ENCODE measurements at places on chromosomes 3 and 15.

DNA sequence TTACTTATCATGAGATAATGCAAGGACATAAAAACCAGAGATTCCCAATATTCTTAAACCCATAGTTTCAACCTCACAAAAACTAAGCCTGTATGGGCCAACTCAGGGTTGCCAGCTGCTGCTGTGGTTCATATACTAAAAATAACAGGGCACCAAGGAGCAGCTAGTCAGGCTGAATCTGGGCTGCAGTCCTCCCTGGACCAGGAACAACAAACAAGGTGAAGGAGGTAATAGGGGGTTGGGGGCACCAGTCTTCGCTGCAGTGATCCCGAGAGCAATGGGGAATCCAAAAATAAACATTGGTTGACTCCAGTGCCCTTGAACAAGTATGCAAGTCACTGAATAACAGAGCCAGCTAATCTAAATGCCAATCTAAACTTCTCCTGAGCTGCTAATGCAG lies 108.9 kb downstream of the MECOM start:
- DNase-seq = no peak
- H3K27ac ChIP-seq = no peak overlapping the region
- H3K36me3 ChIP-seq = no peaks in the 10 kb centered on the region
- no peaks in the 10 kb centered on the region for H3K4me1 ChIP-seq

- no peak for DNase-seq
- H3K4me3 ChIP-seq = no peak overlapping the region
- H3K27ac ChIP-seq = no peak overlapping the region
- H3K36me3 ChIP-seq = no peaks in the 10 kb centered on the region
- no peaks in the 10 kb centered on the region for H3K27me3 ChIP-seq
Measured at GRCh38 chr3:54663501-54664011, 264.3 kb downstream of the LRTM1 start.

- no peak overlapping the region for H3K4me3 ChIP-seq
- no peaks in the 10 kb centered on the region for H3K36me3 ChIP-seq
- H3K27ac ChIP-seq = no peak overlapping the region
- DNase-seq = no peak
- no peaks in the 10 kb centered on the region for H3K27me3 ChIP-seq
Measured at GRCh38 chr3:160473221-160473620, 23.6 kb upstream of the TRIM59 start.

DNA sequence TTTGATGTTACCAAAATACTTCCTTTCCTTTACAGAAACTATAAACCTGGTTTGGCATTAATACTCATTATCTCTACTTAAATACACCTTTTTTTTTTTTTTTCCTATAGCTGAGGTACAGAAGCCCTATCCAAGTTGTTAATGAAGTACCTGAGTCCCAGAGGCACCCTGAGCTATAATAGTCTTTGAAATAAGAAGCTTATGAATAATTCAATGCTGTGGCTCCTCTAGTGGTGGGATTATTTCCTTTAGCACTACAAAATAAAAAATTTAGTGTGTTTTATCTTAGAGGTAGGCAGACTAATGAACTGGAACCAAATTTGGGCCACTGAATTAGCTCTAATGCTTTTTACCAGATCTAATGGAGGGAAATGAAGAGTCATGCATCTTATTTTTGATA lies 611.9 kb downstream of the EDEM1 start:
- no peak for DNase-seq
- H3K4me1 ChIP-seq = no peaks in the 10 kb centered on the region
- no peak overlapping the region for H3K4me3 ChIP-seq
- no peaks in the 10 kb centered on the region for H3K27me3 ChIP-seq
- no peak overlapping the region for H3K27ac ChIP-seq
- H3K36me3 ChIP-seq = no peaks in the 10 kb centered on the region

GRCh38 chr3:40398346-40398745 lies 11.4 kb downstream of the ENTPD3 start:
- no peaks in the 10 kb centered on the region for H3K36me3 ChIP-seq
- no peak for DNase-seq
- H3K27ac ChIP-seq = no peak overlapping the region

- no peaks in the 10 kb centered on the region for H3K4me1 ChIP-seq
- no peak for DNase-seq
Measured at GRCh38 chr15:36004891-36005490, 459.0 kb upstream of the DPH6 start.

DNA sequence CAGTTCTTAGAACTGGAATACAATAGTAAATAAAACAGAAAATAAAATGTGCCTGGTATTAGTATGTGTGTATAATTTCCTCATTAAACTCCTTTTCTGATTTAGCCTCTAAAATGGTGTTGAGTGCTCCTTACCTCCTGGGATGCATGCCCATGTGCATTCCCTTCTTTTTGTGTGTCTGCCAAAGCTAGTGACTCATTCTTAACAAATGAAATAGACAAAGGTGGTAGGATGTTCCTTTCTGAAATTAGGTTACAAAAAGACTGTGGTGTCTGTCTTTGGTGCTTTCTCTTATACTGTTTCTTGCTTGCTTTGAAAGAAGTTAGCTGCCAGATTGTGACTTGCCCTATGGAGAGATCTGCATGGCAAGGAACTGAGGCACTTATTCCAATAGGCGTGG lies 623.7 kb downstream of the GRM7 start:
- no peaks in the 10 kb centered on the region for H3K27me3 ChIP-seq
- H3K36me3 ChIP-seq = no peaks in the 10 kb centered on the region
- no peak overlapping the region for H3K4me3 ChIP-seq
- DNase-seq = no peak
- no peaks in the 10 kb centered on the region for H3K4me1 ChIP-seq
- no peak overlapping the region for H3K27ac ChIP-seq

GRCh38 chr15:52256366-52256765 lies 39.2 kb downstream of the MYO5C start:
- H3K4me1 ChIP-seq = peaks cover 2% of the 10 kb centered on the region
- H3K27ac ChIP-seq = no peak overlapping the region
- H3K36me3 ChIP-seq = no peaks in the 10 kb centered on the region
- peak; percentile 88 for DNase-seq

DNA sequence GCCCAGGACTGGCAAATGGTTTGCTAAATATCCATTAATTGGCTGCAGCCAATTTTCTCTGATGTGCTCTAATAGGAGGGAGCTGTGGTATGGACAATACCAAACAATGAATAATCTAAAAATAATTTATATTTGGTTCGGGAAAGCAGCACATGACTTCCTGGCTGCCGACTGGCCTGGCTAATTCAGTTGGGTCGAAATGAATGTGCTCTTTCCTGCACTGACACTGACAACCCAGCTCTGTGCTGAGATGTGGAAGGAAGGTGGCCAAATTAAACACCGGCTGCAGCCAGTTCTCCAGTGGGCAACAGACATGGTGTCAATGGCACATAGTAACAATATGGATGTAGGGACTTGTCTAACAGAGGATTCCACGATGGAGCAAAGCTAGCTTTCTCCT lies 21.1 kb upstream of the COLQ start:
- H3K27ac ChIP-seq = no peak overlapping the region
- no peak for DNase-seq
- H3K36me3 ChIP-seq = no peaks in the 10 kb centered on the region
- H3K4me3 ChIP-seq = no peak overlapping the region

- no peaks in the 10 kb centered on the region for H3K27me3 ChIP-seq
- H3K4me1 ChIP-seq = no peaks in the 10 kb centered on the region
- no peaks in the 10 kb centered on the region for H3K36me3 ChIP-seq
- DNase-seq = no peak
- H3K27ac ChIP-seq = no peak overlapping the region
Measured at GRCh38 chr3:61637088-61638051, 76.0 kb downstream of the PTPRG start.

GRCh38 chr3:156497326-156497725 lies 57.6 kb downstream of the SSR3 start:
- H3K27me3 ChIP-seq = no peaks in the 10 kb centered on the region
- no peaks in the 10 kb centered on the region for H3K36me3 ChIP-seq
- no peak overlapping the region for H3K27ac ChIP-seq
- DNase-seq = no peak
- H3K4me3 ChIP-seq = no peak overlapping the region

DNA sequence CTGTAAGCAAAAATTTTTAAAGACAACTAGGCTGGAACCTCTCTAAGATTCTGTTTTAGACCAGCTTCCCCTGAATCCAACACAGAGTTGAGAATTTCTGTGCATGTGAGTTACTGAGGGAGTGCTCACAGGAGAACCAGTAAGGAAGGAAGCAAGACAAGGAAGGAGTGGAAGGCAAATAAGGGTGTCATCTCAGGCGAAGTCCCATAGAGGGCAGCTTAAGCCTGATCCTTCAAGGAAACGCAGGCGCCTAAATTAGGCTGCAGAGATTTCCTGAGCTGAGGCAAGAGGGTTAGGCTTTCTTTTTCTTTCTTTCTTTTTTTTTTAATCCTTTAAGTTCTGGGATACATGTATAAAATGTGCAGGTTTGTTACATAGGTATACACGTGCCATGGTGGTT lies 36.2 kb upstream of the COL6A6 start:
- no peak for DNase-seq
- H3K4me3 ChIP-seq = no peak overlapping the region
- H3K4me1 ChIP-seq = no peaks in the 10 kb centered on the region
- H3K36me3 ChIP-seq = no peaks in the 10 kb centered on the region

DNA sequence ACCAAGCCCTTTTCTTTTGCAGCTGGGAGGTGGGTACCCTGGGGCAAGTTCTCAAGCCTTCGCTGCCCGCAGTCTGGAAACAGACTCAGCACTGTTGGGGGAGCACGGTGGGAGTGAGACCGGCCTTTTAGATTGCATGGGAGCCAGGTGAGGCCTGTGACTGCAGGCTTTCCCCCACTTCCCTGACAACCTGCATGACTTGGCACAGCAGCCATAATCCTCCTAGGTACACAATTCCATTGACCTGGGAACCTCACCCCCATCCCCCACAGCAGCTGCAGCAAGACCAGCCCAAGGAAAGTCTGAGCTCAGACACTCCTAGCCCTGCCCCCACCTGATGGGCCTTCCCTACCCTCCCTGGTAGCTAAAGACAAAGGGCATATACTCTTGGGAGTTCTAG lies 52.2 kb upstream of the CCDC80 start:
- DNase-seq = no peak
- H3K27ac ChIP-seq = no peak overlapping the region
- H3K36me3 ChIP-seq = no peaks in the 10 kb centered on the region
- no peak overlapping the region for H3K4me3 ChIP-seq
- H3K27me3 ChIP-seq = no peaks in the 10 kb centered on the region

- DNase-seq = no peak
- H3K4me3 ChIP-seq = no peak overlapping the region
- H3K4me1 ChIP-seq = no peaks in the 10 kb centered on the region
- no peaks in the 10 kb centered on the region for H3K36me3 ChIP-seq
Measured at GRCh38 chr3:62809369-62809768, 65.8 kb downstream of the CADPS start.

DNA sequence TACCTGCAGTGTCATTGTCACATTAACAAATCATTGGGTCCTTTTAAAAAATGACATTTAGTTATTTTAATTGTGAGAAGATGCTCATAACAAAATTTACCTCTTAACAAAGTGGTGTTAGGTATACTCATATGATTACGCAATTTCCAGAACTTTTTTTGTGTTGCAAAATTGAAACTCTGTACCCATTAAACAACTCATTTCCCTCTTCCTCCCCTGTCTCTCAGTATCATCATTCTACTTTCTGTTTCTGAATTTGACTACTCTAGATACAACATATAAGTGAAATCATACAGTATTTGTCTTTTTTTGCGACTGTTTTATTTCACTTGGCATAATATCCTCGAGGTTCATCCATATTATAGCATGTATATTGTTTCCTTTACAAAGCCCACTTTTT lies 58.7 kb upstream of the CHST2 start:
- DNase-seq = no peak
- H3K27me3 ChIP-seq = no peaks in the 10 kb centered on the region
- H3K4me3 ChIP-seq = no peak overlapping the region

GRCh38 chr3:62793946-62794345 lies 81.3 kb downstream of the CADPS start:
- H3K36me3 ChIP-seq = no peaks in the 10 kb centered on the region
- H3K27ac ChIP-seq = no peak overlapping the region

DNA sequence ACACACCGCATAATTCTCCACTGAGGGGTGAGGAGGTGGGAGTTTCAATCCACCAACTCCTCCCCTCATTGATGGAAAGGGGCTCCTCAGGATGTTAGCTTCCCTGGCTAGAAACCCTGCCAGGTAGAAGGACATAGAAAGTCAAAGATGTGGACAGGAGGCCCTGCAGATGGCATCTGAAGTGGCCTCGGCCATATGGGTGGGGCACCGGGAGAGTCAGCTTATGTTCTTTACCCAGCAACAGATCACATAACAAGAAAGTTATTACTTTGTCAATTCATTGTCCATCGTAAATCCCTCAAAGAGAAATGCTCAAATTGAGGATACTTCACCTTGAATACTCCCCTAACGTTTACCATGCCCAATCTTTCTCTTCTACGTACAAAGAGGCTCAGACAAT lies 97.3 kb upstream of the ARHGEF3 start:
- H3K4me3 ChIP-seq = no peak overlapping the region
- H3K4me1 ChIP-seq = peaks cover 6% of the 10 kb centered on the region
- H3K36me3 ChIP-seq = no peaks in the 10 kb centered on the region
- no peak overlapping the region for H3K27ac ChIP-seq
- DNase-seq = no peak

DNA sequence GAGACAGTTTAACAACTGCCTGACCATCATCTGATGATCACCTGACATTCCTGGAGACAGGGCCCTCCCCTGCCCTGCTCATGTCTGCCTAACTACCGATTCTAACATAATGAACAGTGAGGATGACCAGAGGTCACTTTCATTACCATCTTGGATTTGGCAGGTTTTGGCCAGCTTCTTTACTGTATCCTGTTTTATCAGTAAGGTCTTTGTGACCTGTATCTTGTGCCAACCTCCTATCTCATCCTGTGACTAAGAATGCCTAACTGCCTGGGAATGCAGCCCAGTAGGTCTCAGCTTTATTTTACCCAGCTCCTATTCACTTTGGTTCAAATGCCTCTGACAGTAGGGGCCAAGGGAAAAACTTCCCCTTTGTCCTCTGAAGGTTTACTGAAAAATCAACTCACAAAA lies 40.2 kb downstream of the METTL6 start:
- peaks cover 3% of the 10 kb centered on the region for H3K4me1 ChIP-seq
- H3K27ac ChIP-seq = no peak overlapping the region

GRCh38 chr3:123586968-123587367 lies 2.1 kb upstream of the HACD2 start:
- H3K4me1 ChIP-seq = peaks cover 2% of the 10 kb centered on the region
- no peak overlapping the region for H3K4me3 ChIP-seq
- no peaks in the 10 kb centered on the region for H3K27me3 ChIP-seq
- DNase-seq = no peak
- peaks cover 4% of the 10 kb centered on the region for H3K36me3 ChIP-seq
- no peak overlapping the region for H3K27ac ChIP-seq

DNA sequence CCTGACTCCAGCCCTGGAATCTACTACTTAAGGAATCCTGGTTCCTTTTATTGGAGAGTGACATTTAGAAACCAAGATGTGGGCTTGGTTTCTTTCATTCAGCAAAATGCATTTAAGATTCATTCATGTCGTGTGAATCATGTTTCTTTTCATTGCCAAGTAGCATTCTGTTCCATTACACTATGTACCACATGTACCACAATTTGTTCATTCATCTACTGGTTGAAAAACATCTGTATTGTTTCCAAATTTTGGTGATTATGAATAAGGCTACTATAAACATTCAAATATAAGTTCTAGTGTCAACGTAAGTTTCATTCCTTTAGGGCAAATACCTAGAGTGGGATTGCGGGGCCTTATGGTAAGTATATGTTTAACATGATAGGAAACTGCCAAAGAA lies 264.2 kb downstream of the VPS13C start:
- H3K27me3 ChIP-seq = no peaks in the 10 kb centered on the region
- H3K4me3 ChIP-seq = no peak overlapping the region
- H3K27ac ChIP-seq = no peak overlapping the region
- no peaks in the 10 kb centered on the region for H3K4me1 ChIP-seq
- no peak for DNase-seq
